ENCODE measurements at places on chromosomes 7 and 10. TPM values are rescaled to one million over a fixed set of nuclear protein-coding genes. Genes with fewer than 3 reads are reported as not detected.

Gene GPC2
- 13.0 TPM for total RNA-seq

GRCh38 chr7:143405173-143406001, 3.3 kb downstream of the EPHA1 start:
- DNase-seq, result no peak
- no peak overlapping the region for H3K27ac ChIP-seq
- H3K4me3 ChIP-seq, result no peak overlapping the region
- peaks cover 2% of the 10 kb centered on the region for H3K27me3 ChIP-seq
- peaks cover 11% of the 10 kb centered on the region for H3K36me3 ChIP-seq
- H3K4me1 ChIP-seq, result peaks cover 31% of the 10 kb centered on the region

Gene LAMB4
- not detected for total RNA-seq

DNA sequence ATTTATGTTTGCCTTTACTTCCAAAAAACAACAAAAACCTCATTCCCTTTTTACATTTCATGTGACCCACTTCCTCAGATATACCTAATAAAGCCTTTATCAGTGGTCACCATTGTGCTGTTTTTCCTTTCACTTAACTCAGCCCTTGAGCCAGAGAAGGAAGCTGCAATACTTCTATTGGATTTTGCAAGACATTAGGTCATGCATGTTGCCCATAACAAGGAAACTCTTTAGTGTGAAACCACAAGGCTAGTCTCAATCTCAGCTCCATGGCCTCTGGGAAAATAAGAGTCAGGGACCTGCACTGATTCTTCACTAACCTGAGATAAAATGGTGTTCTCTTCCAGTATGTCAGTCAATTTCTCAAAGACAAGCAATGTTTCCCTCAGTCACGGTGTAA, 27.8 kb downstream of the STEAP4 start:
- H3K27ac ChIP-seq, result no peak overlapping the region
- H3K27me3 ChIP-seq, result peaks cover 4% of the 10 kb centered on the region
- H3K4me1 ChIP-seq, result no peaks in the 10 kb centered on the region
- no peak overlapping the region for H3K4me3 ChIP-seq

DNA sequence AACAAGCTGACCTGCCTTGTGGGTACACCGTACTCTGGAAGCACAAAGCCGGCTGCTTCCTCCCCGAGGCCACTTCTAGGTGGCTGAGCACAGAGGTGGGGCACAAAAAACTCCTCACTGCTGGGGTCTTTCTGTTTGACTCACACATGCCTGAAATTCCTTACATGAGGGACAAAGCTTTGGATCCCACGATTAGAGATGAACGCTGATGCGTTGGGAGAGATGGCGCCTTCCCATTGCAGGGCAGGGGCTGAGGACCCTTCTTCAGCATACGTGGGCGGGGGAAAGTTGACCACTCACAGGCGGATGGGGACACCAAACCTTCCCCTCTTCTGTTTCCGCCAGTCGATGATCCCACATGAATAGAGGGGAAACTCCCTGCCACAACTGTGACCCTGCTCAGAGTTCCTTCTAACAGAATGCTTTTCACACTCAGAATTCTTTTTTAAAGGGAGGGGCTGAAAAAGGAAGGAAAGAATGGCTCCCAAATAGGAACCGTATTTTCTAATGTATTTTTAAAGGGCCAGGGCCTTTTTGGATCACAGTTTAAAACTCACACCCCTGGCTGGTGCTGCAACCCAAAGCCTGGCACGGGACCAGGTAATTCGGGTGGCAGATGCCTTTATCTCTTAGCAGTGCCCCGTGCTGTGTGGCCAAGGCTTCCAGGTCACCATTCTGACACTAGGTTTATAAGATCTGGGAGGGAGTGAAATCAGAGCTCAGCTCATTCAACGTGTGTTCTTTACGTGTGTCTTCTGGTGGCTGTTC, 134.0 kb downstream of the PRKAG2 start:
- H3K27me3 ChIP-seq, result no peaks in the 10 kb centered on the region
- H3K4me1 ChIP-seq, result peaks cover 10% of the 10 kb centered on the region
- peak overlapping the region; percentile 19 for H3K4me3 ChIP-seq
- no peak overlapping the region for H3K27ac ChIP-seq

DNA sequence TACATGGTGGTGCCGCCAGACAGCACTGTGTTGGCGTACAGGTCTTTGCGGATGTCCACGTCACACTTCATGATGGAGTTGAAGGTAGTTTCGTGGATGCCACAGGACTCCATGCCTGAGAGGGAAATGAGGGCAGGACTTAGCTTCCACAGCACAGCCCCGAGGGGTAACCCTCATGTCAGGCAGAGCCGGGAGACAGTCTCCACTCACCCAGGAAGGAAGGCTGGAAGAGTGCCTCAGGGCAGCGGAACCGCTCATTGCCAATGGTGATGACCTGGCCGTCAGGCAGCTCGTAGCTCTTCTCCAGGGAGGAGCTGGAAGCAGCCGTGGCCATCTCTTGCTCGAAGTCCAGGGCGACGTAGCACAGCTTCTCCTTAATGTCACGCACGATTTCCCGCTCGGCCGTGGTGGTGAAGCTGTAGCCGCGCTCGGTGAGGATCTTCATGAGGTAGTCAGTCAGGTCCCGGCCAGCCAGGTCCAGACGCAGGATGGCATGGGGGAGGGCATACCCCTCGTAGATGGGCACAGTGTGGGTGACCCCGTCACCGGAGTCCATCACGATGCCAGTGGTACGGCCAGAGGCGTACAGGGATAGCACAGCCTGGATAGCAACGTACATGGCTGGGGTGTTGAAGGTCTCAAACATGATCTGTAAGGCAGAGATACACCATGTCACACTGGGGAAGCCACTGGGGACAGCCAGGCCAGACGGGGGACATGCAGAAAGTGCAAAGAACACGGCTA, 104.6 kb upstream of the TNRC18 start:
- H3K4me1 ChIP-seq, result peaks cover 43% of the 10 kb centered on the region
- peak overlapping the region; percentile 92 for H3K27ac ChIP-seq
- H3K4me3 ChIP-seq, result peak overlapping the region; percentile 92
- H3K27me3 ChIP-seq, result no peaks in the 10 kb centered on the region
- peaks cover 47% of the 10 kb centered on the region for H3K36me3 ChIP-seq

Gene WASHC2A
- 42.8 TPM for total RNA-seq

DNA sequence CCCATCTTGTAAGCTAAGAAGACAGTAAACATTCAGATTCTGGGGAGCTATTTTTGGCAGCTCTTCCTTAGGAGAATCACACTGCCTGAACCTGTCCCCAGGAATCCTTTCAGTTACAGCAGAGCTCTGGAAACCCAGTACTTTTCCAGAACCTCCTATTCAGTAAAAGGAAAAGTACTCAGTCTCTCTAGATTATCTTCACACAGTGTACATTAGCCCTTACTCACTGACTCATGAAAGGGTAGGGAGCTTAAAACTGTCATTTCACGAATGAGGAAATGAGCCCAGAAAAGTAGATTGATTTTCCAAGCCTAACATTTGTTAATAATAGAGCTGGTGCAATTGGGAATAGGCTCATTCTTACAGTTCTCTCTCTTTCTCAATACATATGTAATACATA, 3.9 kb upstream of the CNNM1 start:
- no peaks in the 10 kb centered on the region for H3K36me3 ChIP-seq
- H3K27ac ChIP-seq, result no peak overlapping the region
- no peak for DNase-seq
- H3K4me1 ChIP-seq, result peaks cover 3% of the 10 kb centered on the region

GRCh38 chr7:69652947-69653701, 54.8 kb downstream of the AUTS2 start:
- H3K27ac ChIP-seq, result no peak overlapping the region
- H3K36me3 ChIP-seq, result no peaks in the 10 kb centered on the region
- no peak overlapping the region for H3K4me3 ChIP-seq
- DNase-seq, result no peak

GRCh38 chr10:80474941-80475340, 20.8 kb downstream of the TSPAN14 start:
- H3K4me1 ChIP-seq, result peaks cover 69% of the 10 kb centered on the region
- no peak overlapping the region for H3K4me3 ChIP-seq
- H3K27ac ChIP-seq, result peak overlapping the region; percentile 90
- no peaks in the 10 kb centered on the region for H3K27me3 ChIP-seq
- DNase-seq, result no peak
- peaks cover 52% of the 10 kb centered on the region for H3K36me3 ChIP-seq

DNA sequence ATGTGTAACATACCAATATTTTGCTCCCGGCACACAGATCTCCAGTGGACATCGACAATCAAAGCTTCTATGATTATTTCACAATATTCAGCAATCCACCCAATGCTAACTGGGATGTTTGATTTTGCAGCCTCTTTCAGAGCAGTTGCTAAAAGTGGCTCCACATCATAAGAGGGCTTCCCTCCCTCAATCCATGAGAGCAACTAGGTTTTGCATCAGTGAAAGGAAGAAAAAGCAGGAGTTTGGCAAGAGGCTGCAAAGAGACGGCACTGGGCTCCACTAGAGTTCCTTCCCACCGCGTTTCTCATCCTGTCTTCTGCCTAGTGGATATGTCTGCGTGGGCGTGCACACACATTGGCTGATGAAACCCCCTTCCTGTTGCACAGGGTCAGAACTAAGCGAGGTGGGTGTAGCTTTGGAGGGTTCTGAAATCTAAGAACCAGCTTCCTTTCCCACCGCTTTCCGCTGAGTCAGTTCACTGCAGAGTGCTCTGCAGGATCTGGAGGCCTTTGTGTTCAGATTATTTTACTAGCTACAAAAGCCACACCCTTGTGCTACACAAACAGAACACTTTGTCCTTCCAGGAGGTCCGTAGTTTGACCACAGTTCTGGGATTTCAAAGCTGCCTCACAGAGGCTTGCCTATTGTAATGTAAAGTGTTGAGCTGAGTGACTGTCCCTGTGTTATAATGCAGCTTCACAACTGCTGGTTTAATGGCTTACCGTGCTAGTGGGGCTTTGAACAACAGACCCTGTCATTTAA, 28.1 kb downstream of the ARL4A start:
- peak; percentile 51 for DNase-seq
- H3K36me3 ChIP-seq, result peaks cover 5% of the 10 kb centered on the region
- H3K27ac ChIP-seq, result peak overlapping the region; percentile 74
- peaks cover 22% of the 10 kb centered on the region for H3K4me1 ChIP-seq
- H3K27me3 ChIP-seq, result no peaks in the 10 kb centered on the region

DNA sequence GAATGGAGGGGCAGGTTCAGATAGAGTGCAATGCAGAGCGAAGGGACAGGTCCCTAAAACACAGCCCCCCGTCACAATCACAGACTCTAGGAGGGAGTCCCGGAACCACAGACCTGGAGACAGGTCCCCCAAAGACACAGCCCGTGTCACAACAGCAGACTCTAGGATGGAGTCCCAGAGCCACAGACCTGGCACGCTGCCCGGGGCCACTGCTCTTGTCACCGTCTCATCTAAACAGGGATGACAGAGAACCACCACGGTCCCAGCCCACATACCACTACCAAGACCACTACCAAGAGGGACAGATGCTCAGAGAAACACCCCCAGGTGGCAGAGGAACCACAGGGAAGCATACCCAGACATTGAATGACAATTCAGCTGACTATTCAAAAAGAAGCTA, 183.9 kb downstream of the TCERG1L start:
- no peaks in the 10 kb centered on the region for H3K4me1 ChIP-seq
- DNase-seq, result no peak
- no peaks in the 10 kb centered on the region for H3K36me3 ChIP-seq
- no peak overlapping the region for H3K27ac ChIP-seq

Gene MYOF
- 0.91 TPM for total RNA-seq

- DNase-seq, result no peak
- H3K4me3 ChIP-seq, result no peak overlapping the region
- no peak overlapping the region for H3K27ac ChIP-seq
- H3K27me3 ChIP-seq, result peaks cover 2% of the 10 kb centered on the region
- no peaks in the 10 kb centered on the region for H3K36me3 ChIP-seq
- H3K4me1 ChIP-seq, result peaks cover 6% of the 10 kb centered on the region
Measured at GRCh38 chr10:71575451-71575850, 144.1 kb downstream of the C10orf105 start.

DNA sequence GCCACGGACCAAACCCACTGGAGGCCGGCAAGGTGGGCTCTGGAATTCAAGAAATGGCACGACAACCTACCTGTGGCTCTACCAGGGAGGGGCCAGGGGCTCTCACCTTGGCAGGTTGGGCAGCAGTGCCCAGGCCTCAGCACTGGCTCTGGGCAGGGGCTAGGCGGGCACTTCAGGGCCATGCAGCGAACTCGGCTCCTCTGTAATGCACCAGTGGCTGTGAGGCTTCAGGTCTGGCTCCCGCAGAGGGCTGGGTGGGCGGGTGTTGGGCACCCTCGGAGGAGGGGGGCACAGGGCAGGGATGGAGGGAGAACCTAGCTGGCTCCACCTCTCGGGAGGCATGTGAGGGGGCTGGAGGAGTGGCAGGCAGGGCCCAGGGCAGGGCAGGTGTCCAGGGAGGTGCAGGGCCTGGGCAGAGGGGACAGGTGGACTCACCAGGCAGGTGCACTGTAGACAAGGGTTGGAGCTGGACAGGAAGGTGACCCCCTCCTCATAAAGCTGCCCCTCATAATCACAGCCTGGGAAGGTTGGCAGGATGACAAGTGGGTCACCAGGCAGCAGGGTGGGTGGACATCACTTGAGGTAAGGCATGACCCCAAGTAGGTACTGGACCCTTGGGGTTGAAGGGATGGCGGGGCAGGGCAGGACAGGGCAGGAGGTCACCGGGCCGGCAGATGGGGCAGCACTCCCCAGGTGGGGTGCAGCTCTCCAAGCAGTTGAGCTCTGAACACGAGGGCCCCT, 6.7 kb downstream of the KCP start:
- no peaks in the 10 kb centered on the region for H3K36me3 ChIP-seq
- H3K27ac ChIP-seq, result no peak overlapping the region
- H3K4me1 ChIP-seq, result peaks cover 3% of the 10 kb centered on the region
- H3K27me3 ChIP-seq, result peaks cover 25% of the 10 kb centered on the region
- DNase-seq, result no peak

Gene AKR1C1
- total RNA-seq, result 1.1 TPM

Gene GIMAP5
- 112 TPM for total RNA-seq

GRCh38 chr10:127908106-127908958, 1.4 kb downstream of the PTPRE start:
- H3K4me1 ChIP-seq, result no peaks in the 10 kb centered on the region
- no peak overlapping the region for H3K27ac ChIP-seq
- peak overlapping the region; percentile 2 for H3K4me3 ChIP-seq

DNA sequence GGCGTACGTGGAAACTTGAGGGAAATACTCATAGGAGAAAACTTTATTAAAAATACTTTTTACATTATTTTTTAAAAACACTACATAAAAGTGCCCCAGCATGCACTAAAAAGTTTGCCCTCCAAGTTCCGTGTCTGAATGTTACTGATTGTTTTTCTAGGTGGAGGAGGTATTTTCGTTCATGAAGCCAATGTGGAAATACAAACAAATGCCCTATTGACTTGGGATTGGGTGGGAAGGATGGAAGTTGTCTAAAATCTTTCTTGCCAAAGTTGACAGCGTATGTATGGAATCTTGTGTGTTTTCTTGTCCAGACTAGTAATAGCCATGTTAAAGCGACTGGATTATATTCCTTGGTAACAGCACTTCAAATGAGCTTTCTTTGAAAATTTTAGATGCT, 1.2 kb downstream of the PROSER2 start:
- peaks cover 9% of the 10 kb centered on the region for H3K4me1 ChIP-seq
- no peaks in the 10 kb centered on the region for H3K36me3 ChIP-seq
- peak overlapping the region; percentile 76 for H3K4me3 ChIP-seq
- H3K27me3 ChIP-seq, result peaks cover 64% of the 10 kb centered on the region
- H3K27ac ChIP-seq, result no peak overlapping the region

DNA sequence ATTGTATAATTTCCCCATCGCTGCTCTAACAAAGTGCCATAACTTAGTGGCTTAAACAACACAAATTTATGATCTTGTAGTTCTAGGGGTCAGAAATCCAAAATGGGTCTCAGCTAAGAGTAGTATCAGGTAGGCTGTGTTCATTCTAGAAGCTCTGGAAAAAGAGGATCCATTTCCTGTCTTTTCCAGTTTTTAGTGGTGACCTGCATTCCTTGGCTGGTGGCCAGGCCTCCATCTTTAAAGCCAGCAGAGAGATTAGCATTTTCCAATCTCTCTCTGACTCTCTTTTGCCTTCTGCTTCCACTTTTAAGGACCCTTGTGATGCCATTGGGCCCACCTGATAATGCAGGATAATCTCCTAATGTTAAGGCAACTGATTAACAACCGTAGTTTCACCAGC, 41.0 kb upstream of the C10orf120 start:
- H3K4me3 ChIP-seq, result no peak overlapping the region
- H3K36me3 ChIP-seq, result no peaks in the 10 kb centered on the region
- H3K4me1 ChIP-seq, result no peaks in the 10 kb centered on the region
- DNase-seq, result no peak

All from activated naive CD8-positive, alpha-beta T cell treated with anti-CD3 and anti-CD28 coated beads, Interleukin-2, amount 10 ng/mL, durations not matched to agents 7 days and 5 days (primary cell).